ENCODE measurements at places on chromosomes 1 and 21.

GRCh38 chr21:15141261-15141970 lies 76.6 kb upstream of the NRIP1 start:
- no peak for DNase-seq

DNA sequence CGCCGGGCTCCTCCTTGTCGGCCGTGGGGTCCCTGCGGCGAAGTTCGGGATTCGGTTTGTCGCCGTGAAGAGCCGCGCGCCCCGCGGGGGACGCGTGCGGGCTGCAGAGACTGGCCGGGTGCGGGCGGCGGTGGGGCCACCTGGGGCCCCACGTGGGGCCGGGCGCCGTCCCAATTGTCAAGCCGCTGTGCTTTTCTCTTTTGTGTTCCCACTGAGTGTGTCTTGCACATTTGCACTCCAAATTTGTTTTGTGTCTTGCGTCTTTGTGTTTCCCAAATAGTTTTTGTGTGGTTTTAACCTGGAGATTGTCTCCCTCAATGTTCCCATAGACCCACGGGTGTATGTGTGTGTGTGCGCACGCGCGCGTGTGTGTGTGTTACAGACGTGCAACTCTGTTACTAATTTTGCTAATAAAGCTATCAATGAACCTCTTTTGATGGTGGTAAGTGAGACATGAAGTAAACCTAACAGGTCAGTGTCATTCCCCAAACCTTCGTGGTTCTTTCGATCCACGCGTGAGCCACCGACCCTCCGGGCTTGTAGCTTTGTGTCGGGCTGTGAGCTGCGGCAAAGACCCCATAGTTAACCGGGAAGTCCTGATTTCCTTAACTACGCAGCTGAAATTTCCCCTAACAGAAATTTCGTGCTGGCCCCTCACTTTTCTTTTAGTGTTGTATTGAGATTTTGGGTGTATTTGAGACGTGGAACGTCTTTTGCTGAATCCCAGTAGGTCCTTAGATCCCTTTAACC lies 708 bp downstream of the PRDM2 start:
- DNase-seq: no peak

DNA sequence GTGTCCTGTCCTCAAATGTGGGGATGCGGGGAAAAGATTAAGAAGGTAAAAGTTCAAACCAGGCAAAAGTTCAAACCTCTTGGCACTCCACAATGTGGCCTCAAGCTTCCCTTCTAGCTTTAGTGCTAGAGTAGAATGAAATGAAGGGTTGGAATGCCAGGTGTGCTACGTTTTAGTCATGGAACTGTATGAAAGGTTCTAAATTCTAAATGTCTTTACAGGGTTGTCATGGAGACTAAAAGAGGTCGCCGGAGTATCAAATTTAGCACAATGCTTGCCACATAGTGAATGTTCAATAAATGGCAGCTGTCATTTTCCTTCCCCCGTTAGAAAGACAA lies 57.2 kb upstream of the LRRC8D start:
- DNase-seq: no peak

DNA sequence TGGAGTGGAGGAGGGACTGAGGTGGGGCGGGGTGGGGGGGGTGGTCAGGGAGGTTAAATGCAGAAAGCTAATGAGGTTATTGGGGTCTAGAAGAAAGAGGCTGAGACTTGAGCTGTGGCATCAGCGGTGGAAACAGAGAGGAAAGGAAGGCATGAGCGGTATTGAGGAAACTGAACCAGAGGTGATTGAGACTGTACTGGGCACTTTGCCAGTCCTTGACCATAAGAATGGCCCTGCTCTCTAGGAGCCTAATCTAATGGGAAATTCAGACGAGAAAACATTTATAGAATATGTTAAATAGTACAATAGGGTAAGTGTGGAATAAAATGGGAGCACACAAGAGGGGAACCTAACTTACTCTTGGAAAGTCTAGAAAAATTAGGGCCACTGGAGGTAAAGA lies 23.7 kb downstream of the SLC44A3 start:
- DNase-seq: no peak

DNA sequence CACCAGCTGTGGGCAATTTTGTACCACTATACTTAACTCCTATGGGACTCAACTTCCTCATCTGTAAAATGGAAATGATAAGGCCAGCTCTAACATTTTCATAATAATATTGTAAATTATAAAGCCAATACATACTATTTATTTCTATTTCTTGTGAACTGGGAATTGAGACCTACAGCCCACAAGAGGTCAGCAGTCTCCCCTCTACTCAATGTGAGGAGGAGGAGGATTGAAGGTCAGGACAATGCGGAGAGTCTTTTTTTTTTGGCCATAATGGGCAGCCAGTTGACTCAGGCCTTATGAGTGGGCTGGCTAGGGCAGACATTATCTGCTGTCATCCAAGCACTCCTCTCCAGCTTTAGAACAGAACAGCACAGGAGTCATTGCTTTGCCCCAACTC lies 90.5 kb downstream of the NUF2 start:
- DNase-seq: no peak

- DNase-seq: peak; percentile 27
Measured at GRCh38 chr1:159132271-159132881, 39.0 kb upstream of the CADM3 start.

DNA sequence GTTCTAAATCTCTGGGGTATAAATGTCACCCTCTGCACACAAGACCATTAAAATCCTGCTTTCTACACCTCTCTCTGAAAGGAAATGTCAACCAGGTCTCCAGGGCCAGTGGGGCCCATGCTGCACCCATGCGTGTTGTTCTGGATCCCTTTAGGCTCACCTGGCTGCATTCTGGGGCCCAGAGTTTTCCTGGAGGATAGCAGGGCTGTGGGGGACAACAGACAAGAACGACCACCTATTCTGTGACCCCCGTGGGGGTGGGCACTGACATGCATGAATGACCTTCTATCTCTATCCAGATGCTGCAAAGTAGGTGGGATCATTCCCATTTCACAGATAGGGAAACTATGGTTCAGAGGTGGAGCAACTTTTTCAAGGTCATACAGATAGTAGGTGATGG lies 41.6 kb downstream of the TNNT2 start:
- DNase-seq: no peak

DNA sequence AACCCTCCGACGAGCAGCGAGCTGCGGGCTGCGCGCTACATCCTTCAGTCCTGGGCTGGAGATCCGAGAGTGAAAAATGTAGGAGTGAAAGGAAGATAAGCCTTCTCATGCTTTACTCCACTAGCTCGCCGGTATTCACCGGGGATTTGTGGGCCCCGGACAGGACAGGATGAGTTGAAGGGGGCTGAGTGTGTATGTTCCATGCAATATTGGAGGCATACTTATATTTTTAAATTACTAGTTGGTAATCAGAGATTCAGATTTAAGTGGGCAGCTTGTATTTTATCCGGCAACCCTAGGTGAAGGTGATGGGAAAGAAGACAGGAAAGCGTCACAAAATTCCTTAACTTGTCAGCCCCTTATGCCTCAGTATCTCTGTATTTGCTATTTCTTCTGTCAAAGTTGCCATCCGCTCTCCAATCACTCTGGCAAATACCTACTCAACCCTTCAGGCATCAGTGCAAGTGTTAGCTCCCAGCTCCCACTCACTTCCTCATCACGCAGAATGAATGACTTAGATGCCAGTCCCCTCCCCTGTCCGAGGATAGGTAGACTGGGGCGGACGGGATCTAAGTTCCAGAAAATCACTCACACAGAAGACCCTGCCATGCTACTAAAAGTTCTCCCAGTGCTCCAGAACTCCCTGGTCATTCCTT lies 503 bp upstream of the PIGM start:
- no peak for DNase-seq

DNA sequence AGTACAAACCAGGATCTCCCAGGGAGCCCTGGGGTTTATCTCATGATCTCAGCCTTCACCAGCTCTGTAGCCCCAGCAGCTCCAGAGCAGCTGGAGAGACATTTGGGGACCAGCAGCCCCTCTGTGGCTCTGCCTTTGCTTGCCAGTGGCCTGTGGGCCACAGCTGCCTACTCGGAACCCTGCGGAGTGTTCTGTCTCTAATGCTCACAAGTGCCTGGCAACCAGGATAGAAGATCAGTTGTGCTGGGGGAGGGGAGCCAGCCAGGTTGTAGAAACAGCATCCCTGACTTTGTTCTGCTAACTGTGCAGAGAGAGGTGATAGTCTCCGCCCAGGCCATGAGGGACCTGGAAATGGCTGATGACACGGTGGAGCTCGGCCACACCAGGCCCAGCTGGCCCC lies 50.9 kb upstream of the KCNJ15 start:
- no peak for DNase-seq

DNA sequence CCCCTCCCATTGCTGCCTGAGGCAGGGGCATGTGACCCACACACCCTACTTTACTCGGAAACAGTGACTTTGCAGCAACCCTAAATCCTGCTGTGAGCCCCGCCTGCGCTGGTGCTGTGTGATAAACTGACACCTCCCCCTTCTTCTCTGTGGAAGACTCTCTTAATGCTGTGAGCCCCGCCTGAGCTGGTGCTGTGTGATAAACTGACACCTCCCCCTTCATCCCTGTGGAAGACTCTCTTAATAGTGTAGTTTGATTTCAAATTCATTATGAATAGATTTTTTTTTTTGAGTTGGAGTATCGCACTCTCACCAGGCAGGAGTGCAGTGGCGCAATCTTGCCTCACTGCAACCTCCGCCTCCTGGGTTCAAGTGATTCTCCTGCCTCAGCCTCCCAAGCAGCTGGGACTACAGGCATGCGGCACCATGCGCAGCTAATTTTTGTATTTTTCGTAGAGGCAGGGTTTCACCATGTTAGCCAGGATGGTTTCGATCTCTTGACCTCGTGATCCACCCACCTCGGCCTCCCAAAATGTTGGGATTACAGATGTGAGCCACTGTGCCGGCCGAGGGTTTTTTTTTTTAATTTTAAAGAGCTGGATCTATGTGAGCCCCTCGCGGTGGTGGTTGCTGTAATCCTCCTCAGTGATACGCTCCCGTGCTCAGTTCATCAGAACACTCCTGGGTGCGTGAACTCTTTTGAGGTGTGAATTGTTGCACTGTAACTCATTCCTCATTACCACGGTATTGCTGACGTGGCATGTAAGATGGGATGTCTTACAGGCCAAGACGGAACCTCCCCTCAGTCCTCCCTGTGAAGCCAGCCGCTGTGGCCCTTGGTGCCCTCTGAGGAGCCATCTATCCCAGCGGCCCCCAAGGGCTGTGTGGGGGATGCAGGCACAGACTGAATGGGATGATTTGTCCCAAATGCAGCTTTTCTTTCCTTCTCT lies 60.3 kb downstream of the GALNT2 start:
- DNase-seq: no peak

GRCh38 chr1:40612345-40612831 lies 53.1 kb downstream of the RIMS3 start:
- no peak for DNase-seq

DNA sequence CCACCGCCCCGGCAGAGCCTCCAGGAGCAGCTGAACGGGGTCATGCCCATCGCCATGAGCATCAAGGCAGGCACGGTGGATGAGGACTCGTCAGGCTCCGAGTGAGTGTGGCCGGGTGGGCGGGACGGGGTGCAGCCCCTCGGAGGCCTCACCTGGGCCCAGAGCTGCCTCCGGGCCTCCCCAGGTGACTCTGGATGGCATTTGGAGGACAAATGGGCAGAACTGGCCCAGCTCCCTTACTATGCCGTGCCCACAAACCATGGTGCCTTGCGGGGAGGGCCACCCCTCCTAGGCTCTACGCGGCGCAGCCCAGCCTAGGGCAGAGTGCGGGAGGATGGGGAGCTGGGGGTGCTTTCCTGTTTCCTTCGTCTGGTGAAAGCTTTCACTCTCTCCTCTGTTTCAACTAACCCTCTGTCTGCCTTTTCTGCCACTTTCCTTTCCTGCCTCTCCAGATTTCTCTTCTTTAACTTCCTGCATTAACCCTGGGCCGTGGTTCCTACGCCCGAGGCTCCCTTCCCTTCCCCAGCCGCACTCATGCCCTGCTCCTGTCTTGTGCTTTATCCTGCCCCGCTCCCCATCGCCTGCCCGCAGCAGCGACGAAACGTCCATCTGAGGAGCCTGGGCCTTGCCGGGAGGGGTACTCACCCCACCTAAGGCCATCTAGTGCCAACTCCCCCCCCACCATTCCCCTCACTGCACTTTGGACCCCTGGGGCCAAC lies 9.2 kb downstream of the PSRC1 start:
- DNase-seq: no peak

DNA sequence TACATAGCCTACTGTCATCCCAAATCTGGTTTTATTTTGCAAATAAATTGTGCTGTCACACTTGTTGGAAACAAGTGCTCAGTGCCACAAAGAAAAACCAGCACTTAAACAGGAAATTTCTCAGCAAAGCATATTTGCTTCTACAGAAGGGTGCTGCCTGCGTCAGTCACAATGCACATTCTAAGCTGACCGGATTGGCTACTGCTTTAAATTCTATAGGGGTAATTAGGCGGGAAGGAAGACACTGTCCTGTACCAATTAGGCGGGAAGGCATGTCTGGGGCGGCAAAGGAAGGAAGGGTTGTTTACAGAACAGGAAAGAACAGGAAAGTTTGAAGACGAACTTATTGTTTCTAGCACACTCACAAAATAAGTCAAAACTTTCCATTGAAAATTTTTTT lies 2.8 kb downstream of the IFI16 start:
- DNase-seq: no peak

- DNase-seq: peak; percentile 42
Measured at GRCh38 chr21:46509741-46510502, 51.2 kb downstream of the DIP2A start.

DNA sequence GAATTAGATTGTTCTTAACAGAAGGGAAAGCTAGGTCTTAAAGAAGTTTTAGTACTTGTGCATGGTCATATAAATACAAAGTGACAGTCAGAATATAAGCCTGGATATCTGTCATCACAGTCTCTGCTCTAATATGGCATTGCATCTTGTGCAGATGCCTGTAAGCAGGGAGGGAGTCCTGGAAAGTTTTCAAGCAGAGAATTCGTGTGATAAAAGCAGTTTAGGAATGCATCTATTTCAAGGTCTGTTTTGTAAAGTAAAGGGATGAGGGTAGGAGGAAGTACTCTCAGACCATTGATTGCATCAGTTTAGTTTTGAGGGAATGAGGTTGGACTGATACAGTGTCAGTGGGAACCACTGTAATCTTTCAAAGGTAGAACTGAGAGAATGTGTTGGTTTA lies 30.6 kb downstream of the IARS2 start:
- DNase-seq: peak; percentile 10

DNA sequence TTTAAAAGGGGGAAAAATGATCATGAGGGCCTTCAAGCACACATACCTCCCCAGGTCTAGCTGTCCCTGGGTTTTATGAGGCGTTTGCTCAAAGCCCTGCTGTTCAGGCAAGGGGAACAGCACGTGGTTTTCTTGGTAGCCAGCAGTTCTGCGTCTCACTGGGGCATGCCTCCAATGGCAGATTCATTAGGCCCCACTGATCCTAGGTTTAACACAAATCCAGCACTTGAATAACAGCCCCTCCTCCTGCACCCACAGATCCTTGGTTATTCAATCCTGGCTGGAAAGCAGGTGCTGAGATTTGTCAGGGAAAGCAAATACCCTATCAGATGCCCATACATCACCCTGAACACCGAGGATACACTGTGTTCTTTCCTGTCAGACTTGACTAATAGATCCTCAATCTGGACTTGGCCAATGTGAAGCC lies 106.4 kb downstream of the ZC3H11B start:
- DNase-seq: no peak

GRCh38 chr1:42777852-42778251 lies 6.9 kb upstream of the TMEM269 start:
- no peak for DNase-seq
